Stimulated activated CD4-positive, alpha-beta T cell treated with anti-CD3 and anti-CD28 coated beads, Interleukin-12 subunit alpha, Interleukin-12 subunit beta, amount 100 ng/mL, for 48 hours (primary cell): ENCODE measurements at places on chromosomes 4 and X.

GRCh38 chr4:101886826-101887225 lies 96.3 kb downstream of the BANK1 start:
- DNase-seq = no peak

DNA sequence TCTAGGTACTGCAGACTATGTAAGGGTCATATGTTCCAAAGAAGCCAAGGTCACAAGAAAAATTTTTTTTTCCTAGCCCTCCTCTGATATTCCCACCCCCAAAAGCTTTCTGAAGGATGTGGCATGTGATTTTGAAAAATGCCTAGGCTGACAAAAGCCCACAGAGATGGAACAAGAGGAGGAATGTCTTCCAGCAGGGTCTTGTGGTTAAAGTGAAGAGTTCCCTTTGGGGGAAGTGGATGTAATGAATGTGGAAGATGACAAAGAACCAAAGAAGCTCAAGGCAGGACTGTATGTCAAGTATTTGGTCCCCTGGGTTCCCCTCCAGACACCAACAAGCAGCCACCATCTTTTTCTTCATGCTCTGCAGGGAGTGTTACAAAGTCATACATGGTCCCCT lies 268.8 kb downstream of the BCOR start:
- DNase-seq = no peak

DNA sequence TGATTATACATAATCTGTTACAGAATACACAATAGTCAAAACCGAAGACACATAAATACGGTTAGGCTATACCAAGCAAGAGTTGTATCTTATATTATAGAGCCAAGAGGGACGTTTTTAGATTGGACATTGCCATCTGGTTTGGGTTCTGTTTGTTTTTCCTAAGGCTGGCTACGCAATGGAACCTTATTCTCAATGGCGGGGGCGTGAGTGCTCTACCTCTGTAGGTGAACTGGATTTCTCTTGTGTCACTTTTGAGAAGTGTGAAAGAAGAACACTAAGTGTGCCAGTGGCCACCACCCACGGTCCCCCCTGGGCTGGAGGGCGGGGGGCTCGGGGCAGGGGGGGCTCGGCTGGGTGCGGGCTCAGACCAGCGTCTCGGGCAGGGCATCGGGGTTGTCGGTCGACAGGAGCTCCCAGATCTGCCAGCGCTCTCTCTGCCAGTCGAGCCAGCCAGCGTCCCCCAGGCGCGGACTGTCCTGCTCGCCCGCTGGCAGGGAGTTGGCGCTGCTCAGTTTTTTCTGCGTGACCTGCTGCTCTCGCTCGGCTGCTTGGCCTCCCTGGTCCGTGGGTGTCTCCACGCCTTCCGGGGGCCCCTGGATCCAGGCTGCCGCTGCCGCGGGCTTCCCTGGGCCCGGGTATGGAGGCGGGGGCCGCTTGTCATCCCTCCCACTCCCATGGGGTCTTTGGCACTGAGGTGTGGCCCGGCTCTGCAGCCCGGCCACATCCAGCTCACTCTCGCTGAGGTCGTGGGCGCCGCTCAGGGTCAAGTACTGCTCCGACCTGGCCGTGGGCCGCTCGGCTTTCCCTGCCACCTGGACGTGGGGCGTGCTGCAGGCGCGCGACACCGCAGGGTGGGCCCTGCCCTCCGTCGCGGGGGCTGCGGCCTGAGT lies 27.6 kb downstream of the HCCS start:
- DNase-seq = no peak

GRCh38 chr4:150769248-150769647 lies 187.3 kb downstream of the MAB21L2 start:
- DNase-seq = no peak

DNA sequence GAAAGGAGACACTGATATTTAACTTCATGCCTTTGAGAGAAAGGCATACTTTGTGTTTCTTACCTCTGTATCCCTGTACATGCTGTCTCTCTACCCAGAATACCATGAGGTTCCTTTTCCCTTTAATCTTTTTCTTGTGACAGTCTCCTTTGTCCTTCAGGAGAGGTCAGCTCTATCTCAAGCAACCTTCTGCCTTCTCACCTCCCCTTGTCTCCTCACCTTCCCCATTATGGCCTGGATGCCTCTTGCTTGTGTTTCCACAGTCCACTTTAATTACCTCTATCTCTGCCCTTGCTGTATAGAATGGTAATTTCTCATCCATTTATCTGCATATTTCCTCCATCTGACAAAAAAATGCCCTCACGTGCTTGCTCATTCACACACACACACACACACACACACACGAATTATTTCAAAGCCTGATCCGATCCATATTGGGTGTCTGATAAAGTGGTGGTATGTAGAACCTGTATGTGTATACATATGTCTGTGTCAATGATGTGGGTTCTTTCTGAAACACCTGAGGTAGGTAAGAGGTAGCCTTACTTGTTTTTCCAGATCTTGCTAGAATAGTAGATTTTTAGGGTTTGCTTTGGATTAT lies 28.5 kb downstream of the MSN start:
- DNase-seq = no peak
